ENCODE measurements at places on chromosomes 11 and 22.

DNA sequence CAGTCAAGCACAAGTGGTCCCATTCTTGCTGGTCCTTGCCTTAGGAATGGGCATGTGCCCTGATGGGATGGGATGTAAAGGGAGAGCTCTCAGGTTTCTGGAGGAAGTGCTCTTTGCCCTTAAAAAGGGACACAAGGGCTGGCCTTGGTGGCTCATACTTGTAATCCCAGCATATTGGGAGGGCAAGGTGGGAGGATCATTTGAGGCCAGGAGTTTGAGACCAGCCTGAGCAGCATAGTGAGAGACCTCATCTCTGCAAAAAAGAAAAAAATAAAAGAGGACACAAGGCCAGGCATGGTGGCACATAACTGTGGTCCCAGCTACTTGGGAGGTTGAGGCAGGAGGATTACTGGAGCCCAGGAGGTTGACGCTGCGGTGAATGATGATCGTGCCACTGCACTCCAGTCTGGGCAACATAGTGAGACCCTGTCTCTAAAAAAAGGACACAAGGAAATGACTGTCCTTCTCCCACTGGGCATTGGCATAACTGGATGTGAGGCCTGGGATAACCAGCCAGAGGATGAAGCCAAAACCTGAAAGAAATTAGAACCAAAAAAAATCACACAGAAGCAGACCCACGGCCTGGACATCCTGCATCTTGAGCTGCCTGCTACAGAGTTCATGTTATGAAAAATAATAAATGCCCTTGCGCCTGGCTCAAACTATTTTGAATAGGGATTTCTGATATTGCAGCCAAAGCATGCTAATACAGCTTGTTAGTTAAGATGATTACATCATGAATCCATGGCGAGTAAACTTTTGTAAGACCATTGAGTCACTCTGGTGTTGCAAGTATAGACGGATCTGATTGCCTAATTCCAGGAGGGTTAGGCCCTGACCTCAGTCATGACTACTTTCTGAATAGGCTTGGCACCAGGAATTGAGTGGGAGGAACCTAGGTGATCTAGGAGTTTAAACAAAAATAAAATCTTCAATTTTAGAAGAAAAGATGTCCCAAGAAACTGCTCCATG, 12.9 kb upstream of the CRKL start:
- peak; percentile 87 for DNase-seq

DNA sequence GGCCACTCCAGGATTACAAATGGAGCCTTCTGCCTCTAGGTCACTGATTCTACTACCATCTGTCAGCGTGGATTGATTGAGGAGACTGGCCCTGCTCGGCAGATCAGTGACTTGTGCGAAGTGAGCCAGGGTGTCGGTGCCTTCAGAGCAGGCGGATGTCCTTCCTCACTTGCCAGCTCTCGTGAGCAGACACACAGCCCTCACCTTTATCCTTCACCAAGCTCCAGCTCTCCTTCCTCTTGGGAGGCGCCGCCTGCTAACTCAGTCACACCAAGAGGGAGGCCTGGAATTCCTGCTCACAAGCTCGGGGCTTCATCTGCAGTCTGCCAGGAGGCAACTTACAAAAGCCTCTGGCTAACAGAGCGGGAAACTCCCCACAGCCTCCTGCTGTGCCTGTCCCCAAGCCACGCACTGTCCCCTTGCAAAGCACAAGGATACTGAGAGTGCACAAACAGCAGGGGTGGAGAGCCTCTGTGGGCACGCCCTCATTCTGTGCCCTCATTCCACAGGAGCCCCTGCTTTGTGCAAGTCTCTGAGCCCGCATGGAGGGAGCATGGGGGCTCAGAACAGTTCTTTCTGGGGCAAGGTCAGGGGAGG, 3.5 kb upstream of the TCF20 start:
- DNase-seq = no peak

DNA sequence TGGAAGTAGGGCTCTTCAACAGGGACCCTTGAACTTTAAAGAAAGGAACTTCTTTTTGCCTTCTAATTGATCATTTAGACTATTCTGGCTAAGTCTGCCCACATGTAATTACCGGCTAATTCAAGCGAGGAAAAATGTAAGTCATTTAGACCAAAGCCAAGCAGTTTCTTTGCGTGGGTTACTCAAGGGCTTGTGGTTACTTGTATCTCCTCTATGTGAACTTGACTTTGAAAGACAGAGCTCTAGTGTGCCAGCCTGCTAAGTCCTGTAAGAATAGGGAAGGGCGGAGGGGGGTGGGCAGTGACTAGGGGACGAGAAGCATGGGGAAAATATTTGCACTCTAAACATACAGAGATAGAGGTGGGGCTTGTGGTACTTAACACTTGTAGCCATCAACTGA, 145.2 kb upstream of the TEAD1 start:
- no peak for DNase-seq

DNA sequence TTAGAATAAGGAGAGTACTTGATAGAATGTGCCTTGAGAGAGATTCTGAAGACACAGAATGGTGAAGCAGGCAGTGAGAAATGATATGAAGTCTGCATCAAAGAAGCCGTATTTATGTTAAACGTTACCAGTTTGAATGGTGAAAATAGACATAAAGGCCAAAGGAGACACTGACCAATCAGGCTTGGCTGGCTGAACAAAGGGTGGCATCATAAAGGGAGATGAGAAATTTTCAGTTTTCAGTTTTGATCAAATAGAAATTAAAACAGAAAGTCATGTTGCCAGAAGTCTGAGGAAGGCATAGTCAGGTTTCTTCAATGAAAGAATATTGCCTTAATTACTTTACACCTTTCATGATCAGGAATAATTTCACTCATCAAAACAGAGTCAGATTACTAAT, 6.6 kb downstream of the OR51F1 start:
- DNase-seq = no peak

- DNase-seq = no peak
These were observed 61.4 kb downstream of the PPFIA1 start for GRCh38 chr11:70331901-70332300.

DNA sequence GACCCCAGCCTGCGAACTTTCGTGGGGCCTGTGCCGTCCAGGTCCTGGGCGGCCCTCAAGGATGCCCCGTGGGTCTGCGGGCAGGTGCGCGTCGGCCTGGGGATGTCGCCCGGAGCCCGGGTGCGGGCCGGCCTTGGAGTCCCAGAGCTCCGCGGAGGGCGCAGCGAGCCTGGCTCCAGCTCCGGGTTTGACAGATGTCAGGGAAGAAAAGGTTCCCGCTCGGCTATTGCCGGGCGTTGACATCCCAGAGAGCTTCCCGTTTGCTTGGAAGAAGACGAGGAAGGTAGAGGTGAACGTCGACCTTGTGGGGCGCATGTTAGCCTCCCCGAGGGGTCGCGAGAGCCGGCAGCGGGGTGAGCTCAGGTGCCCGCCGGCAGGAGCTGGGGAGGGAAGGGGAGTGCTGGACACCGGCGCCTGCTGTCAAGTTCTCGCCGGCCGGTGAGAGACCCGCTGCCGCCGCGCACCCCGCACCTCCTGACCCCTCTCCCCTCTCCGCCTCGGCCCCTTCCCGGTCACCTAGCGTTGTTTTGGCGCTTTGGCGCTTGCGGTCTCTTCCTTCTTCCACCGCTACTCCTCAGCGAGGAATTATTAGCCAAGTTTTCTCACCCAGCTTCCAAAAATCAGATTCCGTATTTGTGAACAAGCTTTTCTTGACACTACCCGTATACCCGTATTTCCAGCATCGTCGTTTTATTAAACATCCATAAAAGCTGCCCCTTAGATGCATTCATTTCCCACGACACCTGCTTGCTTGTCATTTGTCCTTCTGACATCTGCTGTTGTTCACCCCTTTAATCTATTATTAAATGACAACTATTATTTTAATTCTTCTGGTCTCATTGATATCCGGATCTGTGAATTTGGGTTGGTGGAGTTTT, 1.3 kb downstream of the BMAL1 start:
- DNase-seq = no peak

- no peak for DNase-seq
These were observed 615.7 kb downstream of the BRD1 start for GRCh38 chr22:49212002-49212401.

DNA sequence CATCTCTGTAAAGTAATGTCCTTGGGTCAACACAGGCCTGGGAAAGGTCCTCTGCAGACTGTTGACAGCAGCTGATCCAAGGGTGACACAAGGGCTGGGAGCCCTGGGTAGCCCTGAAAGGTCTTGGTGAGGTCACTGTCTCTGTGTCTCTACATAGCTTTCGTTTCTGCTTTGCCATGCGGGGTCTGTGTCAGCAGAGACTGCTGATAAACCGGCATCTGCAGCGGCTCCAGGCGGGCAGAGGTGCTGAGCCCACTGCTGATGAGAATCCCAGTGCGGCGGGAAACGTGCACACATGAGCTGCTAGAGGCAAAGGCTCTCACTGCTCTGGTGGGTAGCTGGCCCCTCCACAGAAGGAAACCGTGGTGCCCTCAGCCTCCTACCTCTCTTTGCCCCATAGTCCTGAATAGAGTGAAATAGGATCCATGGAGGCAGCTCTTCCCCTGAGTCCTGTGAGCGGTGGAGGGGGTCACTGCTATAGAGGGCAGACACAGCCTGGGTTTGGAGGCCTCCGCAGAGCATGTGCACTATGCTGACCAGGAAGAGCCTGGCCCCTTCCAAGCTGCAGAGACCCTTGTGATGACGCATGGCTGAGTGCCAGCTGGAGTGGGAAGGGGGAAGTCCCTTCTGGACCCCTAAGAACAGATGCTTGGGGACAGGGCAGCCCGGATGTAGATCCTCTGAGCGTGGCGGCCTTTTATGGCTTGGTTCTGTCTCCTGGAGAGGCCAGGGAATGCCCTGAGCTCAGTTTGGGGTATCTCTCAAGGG, 17.8 kb upstream of the ST3GAL4 start:
- no peak for DNase-seq

GRCh38 chr11:85752890-85753581, 57.9 kb downstream of the SYTL2 start:
- DNase-seq = no peak

GRCh38 chr11:36373016-36374010, 77.2 kb downstream of the PRR5L start:
- DNase-seq = no peak

DNA sequence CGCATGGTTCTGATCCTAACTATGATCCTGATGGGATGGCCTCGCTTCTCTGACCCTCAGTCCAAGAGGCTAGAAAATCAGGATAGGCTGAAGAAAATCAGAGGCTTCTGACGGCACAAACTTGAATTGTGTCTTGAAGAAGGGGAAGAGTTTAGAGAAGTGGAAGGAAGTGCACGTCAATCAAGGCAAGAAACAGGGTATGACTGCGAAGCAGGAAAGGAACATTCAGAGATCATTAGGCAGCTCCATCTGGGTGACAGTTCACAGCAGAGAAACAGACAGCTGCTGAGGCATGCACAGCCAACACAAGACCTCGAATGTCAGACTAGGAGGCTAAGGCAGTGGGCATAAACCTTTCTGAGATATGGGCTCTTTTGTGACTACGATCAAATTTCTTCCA, 29.3 kb downstream of the CLPB start:
- no peak for DNase-seq
